Frontal cortex (tissue), 4 donors: ENCODE measurements at places on chromosomes 6 and 20.

DNA sequence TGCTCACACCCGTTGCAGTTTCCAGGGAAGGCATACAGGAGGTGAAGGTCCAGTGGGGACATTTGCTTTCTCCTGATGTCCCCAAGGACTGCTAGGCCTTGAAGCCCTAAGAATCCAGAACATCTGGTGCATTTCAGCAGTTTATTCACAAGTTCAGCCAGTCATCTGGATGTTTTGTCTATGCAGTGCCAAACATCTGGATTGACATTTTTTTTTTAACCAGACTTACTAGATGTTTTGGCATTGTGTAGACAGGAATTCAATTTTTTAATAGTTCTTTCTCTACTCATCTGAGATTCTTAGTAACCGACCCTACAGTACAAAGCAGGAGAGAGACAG is 256.2 kb downstream of the CLIC5 start:
- DNase-seq: no peak

DNA sequence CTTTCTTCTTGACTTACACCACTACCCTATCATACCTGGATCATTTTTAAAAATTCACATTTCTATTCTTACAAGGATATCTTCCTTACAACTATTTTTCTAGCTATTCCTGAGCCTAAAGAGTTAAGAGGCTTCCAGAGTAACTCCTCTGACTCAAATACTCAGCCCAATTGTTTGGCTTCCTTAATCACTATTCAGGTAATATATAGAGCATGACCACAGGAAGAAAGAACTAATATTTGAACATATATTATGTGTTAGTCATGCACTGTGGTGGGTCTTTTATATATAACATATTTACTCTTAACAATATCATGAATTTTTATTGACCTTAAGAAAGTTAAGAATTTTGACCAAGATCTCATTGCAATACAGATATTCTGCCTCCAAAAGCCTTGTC is 42.0 kb upstream of the ID4 start:
- no peak for DNase-seq

GRCh38 chr6:143449082-143449713 is 1.3 kb downstream of the ADAT2 start:
- DNase-seq: no peak

DNA sequence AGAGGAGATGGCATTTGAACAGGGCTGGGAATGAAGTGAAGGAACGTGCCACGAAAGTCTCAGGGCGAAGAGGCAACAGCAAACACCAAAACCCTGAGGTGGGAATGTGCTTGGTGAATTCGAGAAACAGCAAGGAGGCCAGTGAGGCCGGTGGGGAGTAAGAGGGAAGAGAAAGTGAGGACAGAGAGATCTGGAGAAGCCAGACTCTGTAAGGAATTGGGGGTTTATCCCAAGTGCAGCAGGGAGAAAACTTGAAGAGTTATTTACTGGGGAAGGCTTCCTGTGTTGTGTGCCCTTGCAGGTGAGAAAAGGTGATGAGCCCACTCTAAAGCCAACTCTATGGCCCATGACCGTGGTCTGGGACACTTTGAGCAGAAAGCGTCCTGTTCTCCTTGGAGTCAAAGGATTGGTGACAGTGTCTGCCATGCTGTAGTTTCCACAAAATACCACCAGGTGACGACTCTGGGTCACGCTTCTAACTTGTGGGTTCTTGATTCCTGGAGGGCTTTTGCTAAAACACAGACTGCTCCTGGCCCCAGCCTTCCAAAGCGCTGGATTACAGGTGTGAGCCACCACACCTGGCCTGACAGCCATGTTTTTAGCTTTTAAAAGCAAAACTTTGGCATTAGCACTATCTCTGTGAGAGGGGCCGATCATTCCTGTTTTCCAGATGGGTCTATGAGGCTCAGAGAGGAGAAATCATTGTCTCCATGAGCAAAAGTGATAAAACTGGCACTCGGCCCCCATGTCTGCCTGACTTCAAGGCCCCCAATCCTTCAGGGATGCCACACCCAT is 18.0 kb upstream of the CSNK2A1 start:
- DNase-seq: peak; percentile 56

- no peak for DNase-seq
Measured at GRCh38 chr20:4025679-4026078, 10.3 kb upstream of the RNF24 start.

- no peak for DNase-seq
Measured at GRCh38 chr6:227812-228338, 64.4 kb upstream of the DUSP22 start.

GRCh38 chr6:303948-304558 is 11.8 kb downstream of the DUSP22 start:
- DNase-seq: no peak

- no peak for DNase-seq
Measured at GRCh38 chr6:156451726-156452125, 325.5 kb upstream of the ARID1B start.

GRCh38 chr6:109360791-109361190 is 21.5 kb downstream of the CD164 start:
- no peak for DNase-seq

DNA sequence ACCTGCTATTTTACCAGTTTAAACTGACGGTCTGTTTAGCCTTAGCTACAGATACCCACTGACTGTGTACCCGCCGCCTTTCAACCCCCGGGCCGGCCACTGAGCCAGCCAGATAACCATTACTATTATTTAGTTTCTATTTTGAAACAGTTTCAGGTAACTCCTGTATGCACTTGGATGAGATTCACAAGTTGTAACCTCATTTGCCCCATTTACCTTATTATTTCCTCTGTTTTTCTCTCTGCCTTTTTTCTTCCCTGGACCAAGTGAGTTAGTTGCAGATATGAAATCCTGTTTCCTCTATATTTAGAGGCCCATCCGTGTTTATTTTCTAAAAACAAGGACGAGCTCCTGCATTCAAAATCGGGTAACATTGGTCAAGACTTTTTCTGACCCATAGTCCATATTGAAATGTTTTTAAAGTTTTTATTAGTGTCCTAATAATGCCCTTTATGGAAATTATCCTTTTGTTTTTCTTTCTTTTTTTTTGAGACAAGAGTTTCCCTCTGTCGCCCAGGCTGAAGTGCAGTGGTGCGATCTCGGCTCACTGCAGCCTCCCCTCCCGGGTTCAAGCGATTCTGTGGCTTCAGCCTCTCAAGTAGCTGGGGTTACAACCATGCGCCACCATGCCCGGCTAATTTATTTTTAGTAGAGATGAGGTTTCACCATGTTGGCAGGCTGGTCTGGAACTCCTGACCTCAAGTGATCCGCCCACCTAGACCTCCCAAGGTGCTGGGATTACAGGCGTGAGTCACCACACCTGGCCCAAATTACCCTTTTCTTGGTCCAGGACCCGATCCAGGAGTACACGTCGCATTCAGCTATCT is 767 bp downstream of the AP5S1 start:
- no peak for DNase-seq

GRCh38 chr20:58340853-58341252 is 31.3 kb downstream of the RAB22A start:
- no peak for DNase-seq

GRCh38 chr20:38094373-38094891 is 60.9 kb downstream of the RPRD1B start:
- DNase-seq: no peak

GRCh38 chr6:55758156-55758937 is 117.0 kb downstream of the BMP5 start:
- DNase-seq: no peak

- DNase-seq: no peak
Measured at GRCh38 chr6:125197795-125198269, 44.3 kb downstream of the TPD52L1 start.

DNA sequence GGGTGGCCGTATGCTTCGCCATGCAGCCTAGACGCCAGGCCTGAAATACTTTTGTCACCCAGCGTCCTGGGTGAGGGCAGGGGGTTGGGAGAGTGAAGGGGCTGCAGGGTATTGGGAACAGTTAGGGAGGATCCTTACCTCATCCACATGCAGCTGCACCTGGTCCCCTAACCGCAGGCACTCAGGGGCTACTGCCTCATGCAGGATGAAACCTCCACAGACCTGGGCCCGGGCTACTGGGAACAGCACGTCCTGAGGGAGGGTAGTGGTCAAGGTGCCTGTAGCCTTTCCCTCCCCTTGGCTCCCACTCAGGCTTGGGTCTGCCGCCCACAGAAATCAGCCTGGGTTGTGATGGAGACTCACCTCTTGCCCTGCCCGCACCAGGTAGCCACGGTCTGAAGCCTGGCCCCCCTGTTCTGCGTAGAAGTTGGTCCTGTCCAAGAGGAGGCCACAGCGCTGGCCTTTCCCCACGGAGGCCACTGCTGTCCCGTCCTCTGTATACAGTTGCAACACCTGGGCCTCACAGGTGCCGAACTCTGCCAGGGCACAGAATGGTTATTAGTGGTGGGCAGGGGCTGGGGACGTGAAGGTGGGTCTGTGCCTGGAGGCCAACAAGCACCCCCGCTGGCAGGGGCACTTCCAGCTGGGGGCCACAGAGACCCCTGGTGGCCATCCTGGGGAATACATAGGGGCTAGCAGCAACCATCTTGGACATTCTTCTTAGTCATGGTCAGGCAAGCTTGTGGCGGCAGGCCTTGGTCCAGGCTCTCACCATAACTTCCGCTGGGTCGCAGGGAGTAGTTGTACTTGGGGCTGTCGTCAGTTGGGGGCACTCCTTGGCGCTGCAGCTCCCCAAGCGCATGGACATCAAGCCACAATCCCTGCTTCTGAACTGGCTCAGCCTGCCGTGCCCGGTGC is 8.6 kb downstream of the AARS2 start:
- no peak for DNase-seq

DNA sequence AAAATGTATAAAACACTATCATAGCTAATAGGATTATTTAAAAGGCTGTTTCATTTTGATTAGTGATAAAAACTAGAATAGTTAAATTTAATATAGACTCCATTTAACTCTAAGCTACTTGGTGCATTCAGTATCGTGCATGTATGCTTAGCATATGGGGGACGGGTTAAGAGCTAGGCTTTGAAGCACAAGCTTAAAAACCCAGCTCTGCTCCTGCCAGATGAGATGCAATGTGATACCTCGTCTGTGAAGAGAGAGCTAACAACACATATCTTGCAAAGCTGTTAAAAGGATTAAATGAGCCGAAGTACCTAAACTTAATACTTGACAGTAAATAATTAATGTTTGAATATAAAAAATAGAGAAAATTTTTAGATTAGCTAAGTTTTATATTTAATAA is 42.2 kb downstream of the DTNBP1 start:
- DNase-seq: no peak
